Activated T-helper 1 cell treated with anti-CD3 and anti-CD28 coated beads, Interleukin-2, amount 50 U/mL, for 16 hours (primary cell): ENCODE measurements at places on chromosomes 2 and 18.

DNA sequence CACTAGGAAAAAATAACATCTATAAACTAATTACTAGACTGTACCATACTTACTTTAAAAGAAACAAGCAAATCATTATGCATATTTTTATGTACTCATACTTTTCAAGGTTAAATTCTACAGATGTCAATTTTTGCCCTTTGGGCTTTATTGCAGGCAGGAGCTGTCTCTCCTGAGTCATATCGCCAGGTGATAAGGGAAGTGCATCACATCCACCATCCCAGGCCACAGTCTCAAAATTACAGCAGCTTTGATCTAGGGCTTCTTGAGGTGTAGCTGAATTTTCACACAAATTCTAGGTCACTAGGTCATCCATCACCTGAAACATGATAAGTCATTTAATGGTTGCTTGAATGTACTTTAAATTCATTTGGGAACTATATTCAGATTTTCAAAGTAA lies 38.4 kb upstream of the FRZB start:
- no peak for DNase-seq

DNA sequence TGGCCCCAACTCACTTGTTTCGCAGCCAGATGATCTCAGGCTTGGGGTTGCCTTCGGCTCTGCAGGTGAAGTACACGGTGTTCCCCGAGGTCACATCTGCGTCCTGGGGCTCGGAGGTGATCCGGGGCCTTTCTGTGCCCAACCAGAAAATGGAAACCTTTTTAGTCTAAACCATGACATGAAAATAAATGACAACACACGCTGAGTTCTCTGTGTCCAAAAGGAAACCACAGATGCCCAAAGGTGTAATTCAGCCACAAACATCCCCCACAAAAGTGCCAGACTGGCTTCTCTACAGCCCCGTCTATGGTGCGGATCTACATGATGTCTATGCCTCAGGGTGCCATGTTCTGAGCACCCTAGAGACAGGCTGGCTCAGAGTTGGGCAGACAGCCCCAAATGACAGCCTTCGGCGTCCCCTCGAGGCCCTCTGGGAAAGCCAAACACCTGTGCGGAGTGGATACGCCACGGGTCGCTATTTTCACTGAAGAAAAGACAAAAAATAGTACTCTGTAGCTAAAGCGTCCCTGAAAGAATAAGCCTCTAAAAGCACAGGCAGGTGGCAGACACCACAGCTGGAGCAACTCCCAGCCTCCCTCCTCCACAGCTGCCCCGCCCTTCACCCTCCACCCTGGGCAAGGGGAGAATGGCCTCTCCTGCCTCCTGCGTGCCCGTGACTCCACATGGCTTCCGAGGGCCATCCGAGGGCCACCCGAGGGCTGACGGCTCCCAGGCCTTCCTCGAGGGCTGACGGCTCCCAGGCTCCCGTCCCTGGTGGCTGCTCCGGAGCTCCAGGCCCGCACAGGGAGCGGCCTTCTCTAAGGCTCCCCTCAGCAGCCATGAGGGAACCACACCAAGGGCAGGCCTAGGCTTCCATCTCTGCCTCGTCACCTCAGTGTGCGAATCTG lies 67.1 kb downstream of the PXDN start:
- DNase-seq = no peak

- DNase-seq = no peak
These were observed 6.1 kb downstream of the ONECUT2 start for GRCh38 chr18:57441071-57441794.

GRCh38 chr2:152407204-152407721 lies 72.3 kb downstream of the FMNL2 start:
- no peak for DNase-seq

DNA sequence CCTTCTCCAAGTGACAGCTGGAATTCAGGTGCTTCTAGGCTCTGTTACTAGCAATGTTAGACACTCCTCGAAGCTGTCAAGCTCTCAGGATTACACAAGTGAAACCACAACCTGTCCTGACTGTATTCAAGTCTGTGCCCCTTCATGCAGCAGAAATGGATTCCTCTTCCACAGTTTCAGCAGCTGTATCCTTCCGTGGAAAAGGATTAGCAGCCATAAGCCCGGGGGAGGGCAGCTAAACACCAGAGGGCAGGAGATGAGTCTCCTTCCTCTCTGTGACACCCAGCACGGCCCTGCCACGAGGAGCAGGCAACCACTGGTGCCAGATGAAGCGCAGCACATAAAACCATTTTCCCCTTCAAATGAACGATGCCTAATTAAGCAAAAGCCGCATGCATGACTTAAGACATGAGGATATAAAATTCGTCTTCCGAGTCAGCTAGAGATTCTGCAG lies 1.2 kb downstream of the ST3GAL5 start:
- peak; percentile 25 for DNase-seq

GRCh38 chr2:179412112-179412511 lies 147.5 kb upstream of the SESTD1 start:
- no peak for DNase-seq

DNA sequence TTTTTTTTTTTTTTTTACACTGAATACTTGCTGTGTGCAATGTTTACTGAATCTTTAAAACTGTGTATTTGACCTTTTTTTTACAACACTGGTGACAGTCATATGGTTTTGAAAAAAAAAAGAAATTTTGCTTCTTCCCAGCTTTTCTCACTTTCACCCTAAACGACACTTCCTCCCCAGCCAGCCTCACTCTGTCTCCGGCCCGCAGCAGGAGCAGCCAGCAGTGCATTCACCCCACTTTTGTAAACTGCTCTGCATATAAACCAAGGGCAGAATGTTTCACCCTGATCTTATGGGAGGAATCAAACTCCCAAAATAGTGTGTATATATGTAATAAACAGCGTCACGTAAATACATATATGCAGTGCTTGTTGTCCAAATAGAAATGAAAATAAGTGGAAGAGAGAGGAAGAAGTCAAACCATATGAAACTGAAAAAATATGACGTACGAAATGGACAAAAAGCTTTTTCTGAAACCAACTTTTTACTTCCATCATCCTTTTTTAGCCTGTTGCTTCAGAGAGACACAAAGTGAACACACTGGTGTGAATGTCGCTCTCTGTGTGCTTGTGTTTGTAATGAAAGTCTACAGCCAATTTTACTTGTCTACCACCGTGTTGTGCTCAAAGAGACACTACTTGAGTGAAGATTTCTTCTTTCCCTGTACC lies 54.2 kb downstream of the ZCCHC2 start:
- no peak for DNase-seq

DNA sequence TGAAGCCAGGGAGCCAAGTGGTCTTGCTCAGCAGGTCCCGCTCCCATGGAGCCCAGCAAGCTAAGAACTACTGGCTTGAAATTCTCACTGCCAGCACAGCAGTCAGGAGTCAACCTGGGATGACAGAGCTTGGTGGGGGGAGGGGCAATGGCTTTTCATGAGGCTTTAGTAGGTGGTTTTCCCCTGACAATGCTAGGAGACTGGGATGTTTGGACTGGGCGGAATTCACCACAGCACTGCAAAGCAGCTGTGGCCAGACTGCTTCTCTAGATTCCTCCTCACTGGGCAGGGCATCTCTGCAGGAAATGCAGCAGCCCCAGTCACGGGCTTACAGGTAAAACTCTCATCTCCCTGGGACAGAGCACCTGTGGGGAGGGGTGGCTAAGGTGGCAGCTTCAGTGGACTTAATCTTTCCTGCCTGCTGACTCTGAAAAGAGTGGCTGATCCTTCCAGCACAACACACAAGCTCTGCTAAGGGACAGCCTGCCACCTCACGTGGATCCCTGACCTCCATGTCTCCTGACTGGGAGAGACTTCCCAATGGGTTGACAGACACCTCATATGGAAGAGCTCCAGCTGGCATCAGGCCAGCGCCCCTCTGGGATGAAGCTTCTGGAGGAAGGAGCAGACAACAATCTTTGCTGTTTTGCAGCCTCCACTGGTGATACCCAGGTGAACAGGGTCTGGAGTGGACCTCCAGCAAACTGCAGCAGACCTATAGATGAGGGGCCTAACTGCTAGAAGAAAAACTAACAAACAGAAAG lies 349.7 kb upstream of the ST6GAL2 start:
- DNase-seq = no peak

DNA sequence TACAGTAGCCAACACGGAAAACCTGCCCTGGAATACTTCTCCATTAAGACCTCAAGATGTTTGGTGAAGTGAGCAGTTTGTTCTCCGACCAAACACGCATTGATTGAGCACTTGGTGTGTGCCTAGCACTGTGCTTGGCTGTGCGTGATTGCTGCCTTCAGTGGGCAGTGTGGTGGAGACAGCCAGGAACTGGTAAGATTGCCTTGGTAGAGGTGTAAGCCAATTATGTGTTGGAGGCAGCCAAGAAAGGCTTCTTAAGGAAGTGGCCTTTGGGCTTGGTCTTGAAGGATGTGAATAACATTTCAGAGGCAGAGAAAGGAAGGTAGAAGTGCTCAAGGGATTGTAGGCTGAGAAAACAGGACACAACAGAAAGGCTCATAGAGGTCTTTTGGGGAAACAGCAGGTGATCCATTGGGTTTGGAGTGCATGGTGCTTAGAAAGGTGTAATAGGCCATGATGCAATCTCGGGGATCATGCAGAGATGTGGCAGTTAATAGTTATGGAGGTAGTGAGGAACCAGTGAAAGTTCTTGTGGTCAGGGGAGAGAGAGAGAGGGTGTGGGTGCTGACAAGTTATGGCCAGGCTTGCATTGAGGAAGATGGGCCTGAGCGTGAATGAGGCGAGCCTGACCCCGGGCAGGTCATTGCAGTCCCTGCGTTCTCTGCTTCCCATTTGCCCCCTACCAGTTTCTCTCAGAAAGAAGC lies 6.3 kb downstream of the B3GNT2 start:
- no peak for DNase-seq

- DNase-seq = no peak
These were observed 82.0 kb upstream of the SLC66A3 start for GRCh38 chr2:11073251-11073650.

GRCh38 chr2:15048000-15048399 lies 415.5 kb downstream of the LRATD1 start:
- DNase-seq = no peak

DNA sequence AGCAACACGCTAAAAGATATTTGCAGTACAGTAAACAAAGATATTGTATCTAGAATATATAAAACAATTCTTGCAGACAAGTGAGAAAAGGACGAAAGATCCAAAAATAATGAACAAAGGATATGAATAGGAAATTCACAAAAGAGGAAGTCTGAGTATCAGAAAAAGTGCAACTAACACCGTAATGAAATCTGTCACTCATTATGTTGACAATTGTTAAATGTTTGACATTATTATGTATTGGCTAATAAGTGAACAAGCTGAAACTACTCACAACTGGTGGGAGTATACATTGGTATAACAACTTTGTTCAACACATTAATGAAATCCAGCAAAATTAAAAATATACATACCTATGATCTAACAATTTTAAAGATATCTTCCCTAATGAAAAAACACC lies 36.7 kb upstream of the ASXL3 start:
- no peak for DNase-seq

GRCh38 chr2:199703199-199703598 lies 147.8 kb downstream of the FTCDNL1 start:
- DNase-seq = no peak

DNA sequence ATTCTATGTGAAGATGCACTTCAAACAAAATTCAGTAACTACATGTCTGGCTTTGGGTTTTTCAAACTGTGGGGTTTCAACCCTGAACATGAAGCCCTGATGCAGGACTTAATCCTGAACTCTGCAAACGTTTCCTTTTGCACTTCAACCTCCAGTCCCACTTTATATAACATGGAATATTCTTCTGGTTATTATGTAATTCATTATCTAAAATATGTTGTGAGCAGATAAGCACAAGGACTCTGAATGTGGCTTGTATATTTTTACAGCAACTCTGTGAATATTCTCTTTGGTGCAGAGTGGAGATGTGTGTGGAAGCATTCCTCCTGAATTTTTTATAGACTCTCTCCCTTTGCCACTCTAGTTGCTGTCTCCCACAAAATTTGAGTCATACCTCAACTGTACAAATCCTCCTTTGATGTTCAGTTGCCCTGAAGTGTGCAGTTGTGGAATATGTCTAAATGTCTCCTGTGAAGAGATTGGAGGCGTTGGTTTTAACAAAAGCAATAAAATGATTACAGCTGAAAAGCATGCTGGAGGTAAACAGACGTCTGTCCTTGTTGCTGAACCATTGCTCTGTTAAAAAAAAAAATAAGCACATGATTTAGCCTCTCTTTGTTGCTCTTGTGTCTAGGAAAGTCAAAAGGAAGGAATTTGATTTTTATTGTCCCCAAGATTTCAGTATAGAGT lies 205.1 kb upstream of the NRP2 start:
- DNase-seq = no peak

DNA sequence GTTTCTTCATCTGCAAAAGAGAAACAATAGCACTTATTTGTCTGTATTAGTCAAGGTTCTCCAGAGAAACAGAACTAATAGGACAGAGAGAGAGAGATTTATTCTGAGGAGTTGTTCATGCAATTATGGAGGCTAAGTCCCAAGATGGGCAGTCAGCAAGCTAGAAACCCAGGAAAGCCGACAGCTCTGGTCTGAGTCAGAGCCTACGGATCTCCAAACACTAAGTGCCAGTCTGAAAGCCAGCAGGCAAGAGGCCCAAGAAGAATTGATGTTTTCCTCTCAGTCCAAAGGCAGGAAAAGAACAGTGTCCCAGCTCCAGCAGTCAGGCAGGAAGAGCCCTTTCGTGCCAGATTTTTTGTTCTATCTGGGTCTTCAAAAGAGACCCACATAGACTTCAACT lies 36.5 kb upstream of the SLC66A3 start:
- DNase-seq = no peak

DNA sequence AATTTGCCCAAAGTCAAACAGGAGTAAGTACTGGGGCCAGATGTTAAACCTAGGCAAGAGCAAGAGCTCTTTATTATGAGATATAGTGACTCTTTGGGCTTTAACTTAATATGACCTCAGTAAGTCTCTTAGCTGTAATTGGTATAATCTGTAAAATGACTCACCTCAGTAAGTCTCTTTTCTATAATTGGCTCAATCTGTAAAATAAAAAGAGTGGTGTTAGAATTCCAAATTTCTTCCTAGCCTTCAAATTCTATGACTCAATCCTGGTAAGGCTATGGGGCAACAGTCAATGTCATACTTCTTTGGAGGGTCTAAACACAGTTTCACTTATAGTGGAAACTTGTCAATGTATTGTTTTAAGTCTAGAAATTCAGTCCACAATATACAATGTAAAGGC lies 1608.9 kb upstream of the PIK3C3 start:
- no peak for DNase-seq

- DNase-seq = no peak
These were observed 171.1 kb downstream of the FTCDNL1 start for GRCh38 chr2:199679883-199680282.

DNA sequence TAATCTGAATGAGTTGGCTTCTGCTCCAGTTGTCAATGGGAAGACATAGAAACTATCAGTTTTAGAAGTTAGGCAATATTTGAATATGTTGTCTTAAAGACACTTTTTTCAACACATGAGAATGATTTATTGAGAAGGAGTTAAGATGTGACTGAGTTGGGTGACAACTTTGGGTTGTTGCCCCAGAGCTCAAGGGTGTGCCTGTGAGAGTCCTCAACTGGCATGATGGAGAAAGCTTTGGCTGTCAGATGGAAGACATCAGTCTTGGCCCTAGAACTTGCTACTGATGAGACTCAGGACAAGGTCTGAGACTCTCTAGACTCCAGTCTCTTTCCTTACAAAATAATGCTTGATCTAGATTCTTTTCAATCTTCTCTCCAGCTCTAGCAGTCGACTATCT lies 69.0 kb upstream of the CTAGE1 start:
- no peak for DNase-seq
